ENCODE measurements at places on chromosomes 7 and 10.

- DNase-seq: no peak
Measured at GRCh38 chr10:9814285-9814864, 1203.3 kb upstream of the CELF2 start.

DNA sequence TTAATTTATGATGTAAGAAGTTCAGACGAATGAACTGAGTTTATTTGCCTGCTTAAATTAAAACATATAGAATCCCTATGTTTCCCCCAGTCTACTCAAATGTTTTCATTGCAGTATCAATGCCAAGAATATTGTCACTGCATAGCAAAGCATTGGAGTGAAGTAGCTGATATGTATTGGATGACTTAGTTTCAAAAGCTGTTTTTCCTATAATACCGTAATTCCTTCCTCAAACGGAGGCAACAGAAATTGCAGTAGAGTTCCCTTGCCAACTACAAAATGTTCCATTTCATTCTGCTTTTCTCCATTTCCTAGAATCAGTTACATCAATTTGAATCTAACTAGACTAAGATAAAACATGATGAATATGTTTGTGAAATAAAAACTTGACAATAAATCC lies 174.1 kb downstream of the CNTNAP2 start:
- no peak for DNase-seq

- no peak for DNase-seq
Measured at GRCh38 chr7:24457219-24457558, 116.1 kb upstream of the PALS2 start.

DNA sequence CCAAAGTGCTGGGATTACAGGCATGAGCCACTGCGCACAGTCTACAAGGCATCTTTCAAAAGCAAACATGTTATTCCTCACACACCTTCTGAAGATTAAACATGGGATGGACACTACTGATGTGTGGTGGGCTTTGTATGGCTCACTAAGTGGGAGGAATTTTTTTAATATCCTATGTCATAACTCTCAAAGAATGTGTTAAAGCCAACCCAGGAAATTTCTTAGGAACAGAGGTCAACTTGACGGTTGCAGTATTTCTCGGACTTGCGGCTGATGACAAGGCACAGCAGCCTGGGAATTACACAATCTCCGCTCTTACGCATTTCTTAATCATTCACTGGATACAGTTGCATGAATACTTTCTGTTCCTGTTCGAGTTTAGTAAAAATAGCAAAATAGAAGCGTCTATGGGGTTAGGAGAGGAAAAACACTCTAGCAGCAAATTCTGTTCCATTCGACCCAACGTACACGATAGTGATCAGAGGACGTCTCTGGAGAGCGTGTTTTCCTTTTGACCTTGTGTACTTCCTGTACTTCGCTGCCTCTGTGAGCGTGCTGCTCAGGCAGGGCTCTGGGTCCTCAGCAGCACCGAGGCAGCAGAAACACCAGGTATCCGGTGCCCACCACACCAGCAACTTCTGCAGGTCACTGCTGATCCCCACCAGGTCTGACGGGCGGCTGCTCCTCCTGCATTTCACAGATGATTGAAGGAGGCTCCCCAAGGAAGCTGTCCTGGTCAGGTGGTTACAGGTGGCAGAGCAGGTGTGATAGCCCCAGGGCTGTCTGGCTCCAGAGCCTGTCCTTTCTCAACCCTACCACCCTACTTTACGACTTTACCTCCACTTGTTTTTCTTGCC lies 26.4 kb upstream of the SRGN start:
- DNase-seq: peak; percentile 99

- peak; percentile 92 for DNase-seq
Measured at GRCh38 chr10:101141616-101142532, 10.8 kb downstream of the TLX1 start.

DNA sequence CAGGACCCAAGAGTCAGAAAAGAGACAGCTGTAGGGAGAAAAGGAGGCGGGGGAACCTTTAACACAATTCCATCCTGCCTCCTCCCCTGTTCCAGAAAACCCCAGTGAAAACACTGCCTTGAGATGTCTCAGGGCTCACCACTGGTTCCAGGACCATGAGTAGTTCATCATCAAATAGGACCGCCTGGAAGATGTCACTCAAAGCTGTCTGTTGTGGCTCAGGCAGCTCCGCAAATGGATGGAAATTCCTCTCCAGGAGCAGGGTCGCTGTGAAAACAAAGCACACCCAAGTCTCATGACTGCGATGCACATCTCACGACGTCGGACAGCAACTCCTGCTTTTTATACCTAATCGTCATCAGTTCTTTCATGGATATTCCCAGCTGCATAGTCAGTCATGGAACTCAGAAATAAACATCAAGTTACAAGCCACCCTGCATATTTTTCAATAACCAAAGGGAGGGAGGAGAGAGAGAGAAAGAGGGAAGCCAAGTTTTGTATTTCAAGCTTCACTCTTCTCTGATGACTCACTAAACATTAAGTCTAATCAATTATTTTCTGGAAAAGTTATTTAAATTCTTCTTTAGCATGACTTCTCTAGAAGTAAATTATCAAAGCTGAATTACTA lies 49.2 kb downstream of the GSDME start:
- DNase-seq: no peak

GRCh38 chr10:104678658-104679057 lies 37.6 kb downstream of the SORCS3 start:
- no peak for DNase-seq

DNA sequence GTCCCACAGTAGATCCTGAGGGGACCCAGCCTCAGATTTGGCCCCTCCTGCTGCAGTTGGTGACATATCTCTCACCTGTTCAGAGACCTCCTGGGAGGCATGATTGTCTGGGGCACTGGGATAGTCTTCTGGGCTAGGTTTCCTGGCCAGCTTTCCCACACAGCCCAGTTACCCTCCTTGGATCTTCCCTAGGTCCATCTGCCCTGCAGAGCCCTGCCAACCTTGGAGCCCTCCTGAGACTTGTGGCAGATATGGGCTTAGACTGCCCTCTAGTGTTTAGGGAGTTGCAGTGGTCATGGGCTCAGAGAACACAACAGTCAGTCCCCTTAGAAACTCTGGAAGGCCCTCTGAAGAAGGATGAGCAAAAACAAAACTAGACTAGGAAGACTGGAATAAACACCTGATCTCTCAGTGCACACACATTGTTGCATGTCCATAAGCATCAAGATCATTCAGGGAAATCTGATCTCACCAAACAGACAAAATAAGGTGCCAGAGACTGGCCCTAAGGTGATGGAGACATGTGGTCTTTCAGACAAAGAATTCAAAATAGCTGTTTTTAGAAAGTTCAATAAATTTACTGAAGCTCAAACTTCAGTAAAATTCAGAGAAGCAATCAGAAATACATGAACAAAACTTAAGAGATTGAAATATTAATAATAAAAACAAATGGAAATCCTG lies 324.6 kb downstream of the ATRNL1 start:
- peak; percentile 54 for DNase-seq

GRCh38 chr7:81268551-81268950 lies 349.7 kb upstream of the SEMA3C start:
- DNase-seq: no peak

- DNase-seq: no peak
Measured at GRCh38 chr7:46461334-46461777, 540.3 kb upstream of the IGFBP3 start.

- no peak for DNase-seq
Measured at GRCh38 chr10:100982916-100983830, 4.1 kb downstream of the MRPL43 start.

GRCh38 chr7:150451097-150451793 lies 815 bp downstream of the GIMAP8 start:
- DNase-seq: peak; percentile 82

GRCh38 chr10:46549171-46550075 lies 7.0 kb downstream of the GPRIN2 start:
- DNase-seq: no peak

DNA sequence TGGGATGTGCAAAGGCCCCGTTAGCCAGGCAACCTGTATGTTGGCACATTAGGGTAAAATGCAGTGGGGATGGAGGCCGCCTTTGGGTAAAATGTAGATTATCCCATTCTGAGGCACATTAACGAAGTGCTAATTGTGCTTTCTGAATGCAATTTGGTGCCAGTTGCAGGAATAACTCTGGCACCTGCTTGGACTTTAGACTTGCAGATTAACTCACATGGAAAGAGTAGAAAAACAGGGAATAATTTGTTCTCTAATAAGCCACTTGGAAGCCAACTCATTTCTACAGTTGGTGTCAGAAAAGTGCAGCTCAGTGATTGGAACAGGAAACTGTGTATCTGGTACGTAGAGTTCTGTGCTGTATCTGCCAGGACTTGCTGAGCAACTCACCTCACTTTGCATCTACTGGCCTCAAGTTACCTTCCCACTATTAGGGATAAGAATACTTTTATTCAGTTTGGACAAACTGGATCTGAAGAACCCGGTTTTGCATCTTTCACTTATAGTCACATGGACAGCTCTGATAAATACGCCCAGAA lies 377.4 kb upstream of the PODXL start:
- no peak for DNase-seq

- no peak for DNase-seq
Measured at GRCh38 chr7:139702313-139702731, 75.5 kb downstream of the HIPK2 start.

- DNase-seq: no peak
Measured at GRCh38 chr10:6027929-6028328, 34.2 kb downstream of the IL2RA start.

DNA sequence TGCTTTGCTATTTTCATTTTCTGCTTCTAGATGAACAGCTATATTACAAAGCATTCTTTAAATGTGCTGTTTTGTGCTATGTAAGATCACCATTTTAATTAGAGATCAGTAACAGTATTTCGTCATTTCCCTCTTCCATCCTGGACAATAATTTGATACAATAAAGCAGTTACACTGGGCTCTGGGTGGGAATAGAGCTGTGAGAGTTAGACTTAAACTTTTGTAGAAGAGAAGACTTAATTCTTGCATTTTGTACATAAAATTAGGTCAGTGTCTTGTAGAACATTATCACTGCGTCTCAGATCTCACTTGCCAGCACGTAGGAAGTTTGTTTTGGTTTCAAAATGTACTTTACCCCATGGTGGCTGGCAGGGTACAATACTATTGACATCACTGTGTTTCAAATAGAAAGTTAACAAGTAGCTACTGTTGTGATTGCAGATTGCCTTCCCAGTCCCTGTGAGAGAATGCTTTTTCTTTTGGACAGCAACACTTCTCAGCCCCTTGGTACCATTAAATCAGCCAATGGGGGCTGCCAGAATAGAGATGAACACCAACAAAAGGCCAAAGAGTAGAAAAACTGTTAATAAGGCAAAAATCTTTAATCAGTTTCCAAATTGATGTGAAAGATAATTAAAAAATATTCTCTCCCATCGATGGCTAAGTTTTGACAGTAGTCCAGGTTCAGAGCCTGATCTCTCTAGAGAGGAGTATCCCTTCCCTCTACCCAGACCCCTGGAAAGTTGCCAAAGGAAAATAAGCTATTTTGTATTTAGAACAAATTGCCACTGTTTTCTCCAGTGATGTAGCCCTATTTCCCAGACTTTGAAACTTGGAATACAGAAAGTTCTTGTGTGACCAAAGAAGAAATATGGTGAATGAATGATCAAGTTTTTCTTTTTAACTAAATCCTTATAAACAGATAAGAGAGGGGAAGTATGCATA lies 35.1 kb downstream of the SMNDC1 start:
- peak; percentile 54 for DNase-seq

DNA sequence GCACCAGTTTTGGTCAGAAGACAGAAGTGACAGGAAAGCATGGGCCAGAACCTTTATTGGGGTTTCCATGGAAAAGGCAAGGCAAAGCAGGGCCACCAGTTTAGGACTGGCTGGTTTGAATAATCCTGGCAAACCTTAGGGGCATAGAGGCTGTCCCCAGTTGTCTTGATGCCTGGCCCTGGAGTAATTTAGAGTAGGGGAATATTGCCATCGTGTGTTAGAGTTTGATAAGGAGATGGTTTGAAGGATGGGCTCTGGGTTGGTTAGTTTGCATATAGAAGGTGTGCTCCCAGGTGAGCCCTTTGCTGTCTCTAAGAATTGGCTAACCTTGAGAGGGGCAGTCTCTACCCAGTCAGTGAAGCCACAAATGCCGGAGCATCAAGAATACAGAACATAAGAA lies 79.6 kb downstream of the ZNF777 start:
- DNase-seq: no peak

DNA sequence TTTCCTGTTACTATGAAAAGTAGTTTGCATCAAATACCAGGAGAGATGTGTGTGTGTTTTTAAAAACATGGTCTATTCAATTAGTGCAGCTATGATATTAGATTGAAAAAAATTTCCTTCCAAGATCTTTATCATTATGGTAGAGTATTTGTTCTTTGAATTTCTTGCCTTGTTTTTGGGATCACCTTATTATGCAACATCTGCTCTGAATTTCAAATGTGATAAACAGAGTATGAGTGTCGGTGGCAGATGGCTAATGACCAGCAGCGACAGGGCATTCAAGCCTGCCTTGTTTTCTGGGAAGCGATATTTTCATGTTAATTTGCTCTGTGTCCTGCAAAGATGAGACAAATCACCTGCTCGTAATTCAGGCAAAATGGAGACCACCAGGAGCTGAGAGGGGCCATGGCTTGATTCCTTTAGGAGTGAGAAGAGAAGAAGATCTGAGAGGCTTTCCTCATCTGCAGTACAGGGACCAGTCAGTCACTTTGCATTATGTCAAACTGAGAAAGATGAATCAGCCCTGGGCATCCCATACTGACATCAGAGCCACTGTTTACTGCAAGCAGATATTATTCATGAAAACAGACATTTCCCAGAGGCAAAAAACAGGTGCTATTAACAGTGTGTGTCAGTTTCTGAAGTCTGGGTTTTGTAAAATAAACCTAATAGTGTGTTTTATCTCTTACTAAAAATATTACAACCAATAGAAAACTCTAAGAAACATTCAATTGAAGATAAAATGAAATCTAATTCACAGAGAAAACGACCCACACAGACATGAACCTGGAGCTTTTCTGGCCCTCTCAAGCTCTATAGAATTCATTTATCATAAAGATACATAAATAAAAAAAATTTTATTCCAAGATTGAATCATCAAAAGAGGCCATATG lies 67.6 kb downstream of the CDK6 start:
- DNase-seq: no peak

DNA sequence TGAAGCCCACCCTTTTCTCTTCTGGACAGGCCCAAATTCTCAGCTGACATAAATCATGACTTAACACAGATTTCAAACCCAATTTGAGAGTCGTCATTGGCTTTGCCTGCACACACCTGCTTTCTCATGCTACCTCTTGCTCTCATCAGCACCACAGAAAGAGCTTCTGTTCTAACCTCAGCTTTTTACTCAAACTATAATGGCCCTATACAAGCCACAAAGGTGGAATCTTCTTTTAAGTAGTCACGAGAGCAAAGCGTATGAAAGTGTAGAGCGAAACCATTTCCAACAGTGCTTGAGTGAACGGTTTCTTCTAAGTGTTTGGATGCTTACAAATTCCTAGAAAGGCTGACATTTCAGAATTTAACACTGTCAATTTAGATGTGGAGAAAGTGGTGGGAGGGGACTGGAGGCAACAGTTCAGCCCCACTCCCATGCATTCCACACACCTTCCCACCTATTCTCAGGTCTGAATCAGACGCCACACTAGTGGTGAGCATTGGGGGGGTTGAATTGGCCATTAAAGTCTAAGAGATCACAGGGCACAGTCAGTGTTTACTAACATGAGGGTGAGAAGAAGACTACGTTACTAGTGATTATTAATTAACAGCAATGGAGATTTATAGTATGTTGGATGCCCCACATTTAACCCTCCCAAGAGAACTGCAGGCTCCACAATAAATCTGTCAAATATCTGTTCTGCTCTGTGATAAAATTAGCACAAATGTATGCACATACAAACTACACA lies 114.0 kb downstream of the PRKCQ start:
- no peak for DNase-seq

- DNase-seq: no peak
Measured at GRCh38 chr10:69344591-69345252, 66.4 kb downstream of the HK1 start.

GRCh38 chr7:149669121-149669818 lies 104.1 kb downstream of the ZNF467 start:
- peak; percentile 49 for DNase-seq
